ENCODE measurements at places on chromosomes 1 and 21.

- no peak for DNase-seq
Measured at GRCh38 chr1:43547538-43548072, 16.9 kb downstream of the PTPRF start.

- DNase-seq = no peak
Measured at GRCh38 chr1:233197940-233198339, 97.6 kb downstream of the PCNX2 start.

DNA sequence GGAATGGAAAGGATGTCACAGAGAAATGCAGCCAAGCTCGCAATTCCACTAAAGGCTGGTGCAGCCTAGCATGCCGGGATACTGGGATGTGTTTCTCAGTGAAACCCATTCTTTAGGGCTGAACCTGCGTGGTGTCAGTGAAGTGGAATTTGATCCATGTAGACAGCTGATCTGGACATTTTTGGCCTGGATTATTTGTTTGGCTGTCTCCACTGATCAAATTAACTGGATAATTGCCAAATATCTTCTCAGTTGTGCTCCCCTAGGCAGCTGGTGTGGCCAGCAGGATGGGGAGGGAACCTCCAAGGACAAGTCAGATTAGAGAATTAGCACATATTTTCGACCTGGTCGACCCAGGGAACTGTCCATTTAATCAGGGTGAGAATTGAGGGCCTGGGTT lies 318.4 kb downstream of the RPS6KC1 start:
- no peak for DNase-seq

- no peak for DNase-seq
Measured at GRCh38 chr1:226658546-226659125, 80.4 kb downstream of the ITPKB start.

DNA sequence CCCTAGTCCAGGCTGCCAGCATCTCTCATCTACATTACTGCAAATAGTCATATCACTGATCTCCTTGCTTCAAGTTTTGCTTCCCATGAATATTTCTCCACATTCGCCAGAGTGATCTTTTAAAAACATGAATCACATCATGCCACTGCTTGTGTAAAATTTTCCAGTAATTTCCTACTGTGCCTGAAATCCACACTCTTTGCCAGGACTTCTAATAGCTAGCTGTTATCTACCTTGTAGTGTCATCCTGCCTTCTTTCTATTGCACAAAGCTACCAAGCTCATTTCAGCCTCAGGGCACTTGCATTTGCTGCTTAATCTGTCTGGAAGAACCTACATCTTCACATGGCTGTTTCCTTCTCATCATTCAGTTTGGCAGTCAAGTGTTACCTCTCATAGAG lies 33.9 kb upstream of the ZNF362 start:
- DNase-seq = no peak

DNA sequence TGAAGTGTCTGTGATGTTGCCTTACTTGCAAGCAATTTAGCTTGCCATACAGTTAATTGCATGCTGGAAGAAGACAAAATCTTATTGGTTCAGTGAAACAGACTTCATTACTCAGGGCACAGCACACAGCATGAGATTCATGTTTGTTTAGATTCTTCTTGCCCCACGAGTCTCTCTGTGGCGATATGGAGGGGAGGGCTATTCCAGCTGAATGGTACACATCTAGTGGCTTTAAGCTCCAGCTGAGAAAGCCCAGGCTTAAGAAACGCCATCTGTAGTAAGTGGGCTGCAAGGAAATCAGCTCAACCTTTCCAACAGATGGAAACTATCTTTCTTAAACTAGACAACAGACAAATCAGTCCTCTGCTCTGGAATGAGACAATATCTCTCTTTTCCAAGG lies 1022.0 kb downstream of the NCAM2 start:
- DNase-seq = no peak

DNA sequence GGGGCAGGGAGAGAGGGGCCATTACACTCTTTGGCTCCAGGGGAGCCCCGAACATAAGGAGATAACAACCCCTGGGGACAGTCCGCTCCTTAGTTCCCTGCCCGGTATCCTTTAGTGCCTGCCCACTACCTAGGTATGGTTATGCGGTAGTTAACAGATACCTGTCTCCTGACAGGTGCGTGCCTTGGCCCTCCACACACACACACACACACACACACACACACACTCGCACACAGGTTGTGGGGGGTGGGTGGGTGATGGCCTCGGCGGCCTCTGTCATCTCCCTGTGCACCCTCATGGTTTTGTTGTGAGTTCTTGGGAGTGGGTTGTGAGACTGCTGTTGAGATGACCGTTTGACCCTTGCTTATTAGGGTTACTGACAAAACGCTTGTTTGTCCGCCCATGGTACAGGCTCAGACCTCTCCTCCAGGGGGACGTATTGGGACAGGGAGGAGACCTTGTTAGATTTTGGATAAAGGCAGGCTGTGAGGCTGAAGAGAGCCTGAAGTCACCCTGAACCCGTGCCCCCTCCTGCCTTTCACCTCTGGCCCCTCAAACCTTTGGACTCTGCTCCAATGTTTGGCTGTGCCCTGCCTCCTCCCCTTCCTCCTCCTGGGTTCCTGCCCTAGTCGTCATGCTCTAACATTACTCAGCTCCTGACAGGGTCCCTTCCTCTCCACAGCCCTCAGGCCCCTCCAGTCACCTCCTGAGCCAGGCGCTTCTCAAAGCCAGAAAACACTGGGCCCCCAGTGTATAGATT lies 979 bp downstream of the RASSF5 start:
- no peak for DNase-seq

DNA sequence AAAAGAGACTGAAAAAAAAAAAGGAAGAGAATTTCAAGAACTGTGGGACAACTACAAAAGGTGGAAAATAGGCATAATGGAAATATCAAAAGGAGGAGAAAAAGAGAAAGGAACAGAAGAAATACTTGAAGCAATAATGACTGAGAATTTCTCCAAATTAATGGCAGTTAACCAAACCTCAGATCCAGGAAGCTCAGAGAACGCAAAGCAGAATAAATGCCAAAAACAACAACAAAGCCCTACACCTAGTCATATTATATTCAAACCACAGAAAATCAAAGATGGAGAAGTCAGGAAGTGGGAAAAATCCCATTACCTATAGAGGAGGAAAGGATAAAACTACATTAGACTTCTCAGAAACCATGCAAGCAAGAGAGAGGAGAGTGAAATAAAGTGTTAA lies 20.7 kb upstream of the AHCYL1 start:
- no peak for DNase-seq

DNA sequence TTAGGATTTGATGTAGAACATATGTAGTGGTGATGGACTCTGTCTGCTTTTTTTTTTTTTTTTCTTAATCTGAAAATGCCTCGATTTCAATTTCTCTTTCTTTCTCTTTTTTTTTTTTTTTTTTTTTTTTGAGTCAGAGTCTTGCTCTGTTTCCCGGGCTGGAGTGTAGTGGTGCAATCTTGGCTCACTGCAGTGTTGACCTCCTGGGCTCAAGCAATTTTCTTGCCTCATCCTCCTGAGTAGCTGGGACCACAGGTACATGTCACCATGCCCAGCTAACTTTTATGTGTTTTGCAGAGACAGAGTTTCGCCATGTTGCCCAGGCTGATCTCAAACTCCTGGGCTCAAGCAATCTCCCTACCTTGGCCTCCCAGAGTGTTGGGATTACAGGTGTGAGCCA lies 17.4 kb downstream of the MAST2 start:
- DNase-seq = no peak

Measured in kidney epithelial cell (primary cell).